Amygdala (tissue), 56 donors: ENCODE measurements at places on chromosomes 6 and 20.
A peak's percentile ranks its signal among the peaks of the same experiment; 100 is the strongest.

- DNase-seq, result no peak
These were observed 10.5 kb downstream of the NKX2-2 start for GRCh38 chr20:21503345-21503744.

GRCh38 chr6:117264692-117265409 lies 507 bp upstream of the VGLL2 start:
- no peak for DNase-seq

DNA sequence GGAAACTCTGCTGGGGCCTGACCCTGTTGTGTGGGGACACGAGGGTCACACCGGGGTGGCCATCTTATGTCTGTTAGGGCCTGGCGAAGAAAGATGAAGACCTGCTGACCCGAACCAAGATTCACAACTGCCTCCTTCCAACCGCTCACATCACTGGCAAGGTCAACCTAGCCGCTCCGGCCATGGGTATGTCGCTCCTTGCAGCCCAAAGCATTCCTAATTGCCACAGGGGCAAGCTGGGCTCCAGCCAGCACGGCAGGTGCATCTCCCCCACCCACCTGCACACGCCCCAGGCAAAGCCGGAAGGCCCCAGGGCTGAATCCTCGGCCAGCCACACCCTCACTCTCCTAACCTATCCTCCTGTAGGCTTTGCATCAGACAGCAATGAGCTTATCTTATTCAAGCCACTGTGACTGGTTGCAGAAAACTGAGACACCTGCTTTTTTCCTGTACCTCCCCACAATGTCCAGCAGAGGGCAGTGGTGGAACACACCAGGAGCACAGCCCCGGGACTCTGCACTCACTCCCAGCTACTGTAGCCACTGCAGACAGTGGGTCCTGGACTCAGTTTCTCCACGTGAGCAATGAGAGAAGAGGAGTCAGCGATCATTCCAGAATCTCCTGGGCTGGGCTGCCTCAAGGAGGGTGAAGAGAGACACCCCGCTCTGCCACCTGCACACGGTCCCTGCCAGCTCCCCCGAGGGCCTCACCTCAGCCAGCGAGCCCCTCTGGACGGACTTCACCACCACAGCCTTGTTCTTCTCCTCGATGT lies 170.2 kb downstream of the PREX1 start:
- peak; percentile 50 for DNase-seq

DNA sequence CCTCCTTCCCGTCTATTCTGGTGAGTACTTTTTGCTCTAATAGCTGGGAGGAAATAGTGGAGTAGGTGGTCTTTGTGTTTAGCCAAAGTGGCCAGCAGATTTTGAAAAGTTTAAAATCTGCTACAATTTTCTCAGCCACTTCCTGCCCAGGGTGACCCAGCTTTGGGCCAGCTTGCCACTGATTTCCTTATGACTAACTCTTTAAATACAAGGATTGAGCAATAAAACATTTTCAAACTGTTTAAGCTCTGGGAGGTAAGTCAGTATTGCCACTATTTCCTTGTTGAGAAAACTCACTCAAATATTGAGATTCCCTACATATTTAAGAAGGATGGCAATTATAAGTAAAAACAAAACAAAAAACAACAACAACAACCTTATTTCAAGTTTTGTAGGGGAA lies 54.5 kb downstream of the TRMT11 start:
- DNase-seq, result no peak

- no peak for DNase-seq
These were observed 79.6 kb downstream of the OLIG3 start for GRCh38 chr6:137414599-137414998.

DNA sequence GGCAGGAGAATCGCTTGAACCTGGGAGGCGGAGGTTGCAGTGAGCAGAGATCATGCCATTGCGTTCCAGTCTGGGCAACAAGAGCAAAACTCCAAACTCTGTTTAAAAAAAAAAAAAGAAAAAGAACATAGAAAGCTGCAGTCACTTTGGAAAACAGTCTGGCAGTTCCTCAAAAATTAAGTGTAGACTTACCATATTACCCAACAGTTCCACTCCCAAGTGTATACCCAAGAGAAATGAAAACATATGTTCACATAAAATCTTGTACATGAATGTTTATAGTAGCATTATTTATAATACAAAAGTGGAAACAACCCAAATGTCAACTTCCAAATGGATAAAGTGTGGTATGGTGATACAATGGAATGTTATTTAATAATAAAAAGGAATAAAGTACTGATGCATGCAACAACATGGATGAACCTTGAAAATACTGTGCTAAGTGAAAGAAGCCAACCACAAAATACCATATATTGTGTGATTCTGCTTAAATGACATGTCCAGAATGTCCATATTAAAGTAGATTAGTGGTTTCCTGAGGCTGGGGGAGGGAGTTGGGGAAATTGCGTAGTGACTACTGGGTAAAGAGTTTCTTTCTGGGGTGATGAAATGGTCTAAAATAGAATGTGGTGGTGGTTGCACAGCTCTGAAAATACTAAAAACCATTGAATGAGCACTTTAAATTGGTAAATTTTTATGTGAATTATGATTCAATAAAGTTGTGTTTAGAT lies 62.9 kb downstream of the SUN5 start:
- DNase-seq, result no peak

DNA sequence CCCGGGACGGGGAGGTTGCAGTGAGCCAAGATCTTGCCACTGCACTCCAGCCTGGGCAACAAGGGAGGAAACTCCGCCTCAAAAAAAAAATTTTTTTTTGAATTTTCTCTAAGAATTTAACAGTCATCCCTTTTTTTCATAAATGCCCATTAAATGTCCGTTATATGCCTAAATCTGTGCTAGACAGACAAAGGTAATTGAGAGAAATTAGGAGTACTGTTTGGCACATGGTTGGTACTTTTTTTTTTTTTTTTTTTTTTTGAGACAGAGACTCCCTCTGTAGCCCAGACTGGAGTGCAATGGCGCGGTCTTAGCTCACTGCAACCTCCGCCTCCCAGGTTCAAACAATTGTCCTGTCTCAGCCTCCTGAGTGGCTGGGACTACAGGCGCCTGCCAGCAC lies 1.7 kb downstream of the PCMT1 start:
- no peak for DNase-seq

DNA sequence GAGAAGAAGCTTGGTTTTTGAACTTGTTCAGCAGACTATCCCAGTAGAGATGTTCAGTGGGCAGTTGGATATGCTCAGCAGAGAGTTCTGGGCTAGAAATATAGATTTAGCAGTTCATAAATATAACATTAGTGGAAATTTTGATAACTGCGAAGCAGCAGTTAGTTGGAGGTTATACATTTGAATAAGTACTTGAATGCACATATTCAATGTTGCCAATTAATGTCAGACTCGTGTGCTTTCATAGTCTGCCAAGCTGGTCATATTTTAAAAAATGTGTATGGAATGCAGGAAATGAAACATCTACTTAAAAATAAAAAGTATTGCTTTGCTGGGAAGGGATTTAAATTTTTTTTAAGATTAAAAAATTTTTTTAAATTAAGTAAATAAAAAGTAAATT lies 92.5 kb upstream of the E2F3 start:
- no peak for DNase-seq

DNA sequence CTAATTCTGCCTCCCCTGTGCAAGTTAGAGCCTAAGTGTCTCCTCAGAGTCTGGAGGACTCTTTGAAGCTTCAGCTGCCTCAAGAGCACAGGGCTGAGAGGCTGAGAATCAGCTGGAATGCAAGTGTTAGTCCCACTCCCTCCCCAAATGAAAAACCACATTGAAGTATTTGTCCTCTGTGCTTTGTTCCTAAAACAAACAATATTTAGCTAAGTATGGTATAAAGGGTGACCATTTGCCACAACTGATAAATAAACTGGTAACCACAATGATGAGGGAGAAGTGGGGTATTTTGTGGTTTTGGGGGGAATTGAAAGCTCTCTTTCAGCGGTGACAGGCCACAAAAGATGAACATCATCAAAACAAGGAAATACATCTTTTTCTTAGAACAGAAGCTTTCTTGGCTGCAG lies 91.7 kb upstream of the HDDC2 start:
- no peak for DNase-seq

DNA sequence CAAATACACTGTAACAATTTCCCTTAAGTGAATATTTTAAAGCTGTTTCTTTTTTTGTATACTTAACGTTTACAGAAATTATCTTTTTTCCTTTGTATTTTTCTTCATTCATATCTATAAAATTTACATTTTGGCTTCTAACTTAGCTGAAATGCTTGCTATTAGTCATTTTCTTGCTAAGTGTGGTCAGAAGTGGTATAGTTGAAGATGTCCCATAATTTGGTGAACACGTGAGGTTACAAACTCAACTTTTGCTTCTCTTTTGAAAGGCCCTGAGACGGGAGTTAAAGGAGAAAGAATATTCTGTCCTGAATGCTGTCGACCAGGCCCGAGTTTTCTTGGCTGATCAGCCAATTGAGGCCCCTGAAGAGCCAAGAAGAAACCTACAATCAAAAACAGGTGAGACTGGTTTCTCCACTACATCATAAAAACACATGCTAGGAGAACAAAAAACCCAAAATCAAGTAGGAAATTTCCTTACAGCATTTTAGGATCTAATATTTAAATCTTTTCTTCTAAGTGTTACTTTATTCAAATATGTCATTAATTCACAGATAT lies 445.0 kb downstream of the UTRN start:
- DNase-seq, result no peak

GRCh38 chr6:235763-236360 lies 56.4 kb upstream of the DUSP22 start:
- DNase-seq, result no peak

- no peak for DNase-seq
These were observed 184.8 kb downstream of the ZNF217 start for GRCh38 chr20:53408691-53409446.

- no peak for DNase-seq
These were observed 48.6 kb upstream of the SNX9 start for GRCh38 chr6:157774153-157775135.

- DNase-seq, result no peak
These were observed 70.7 kb upstream of the PRSS16 start for GRCh38 chr6:27176523-27177484.

GRCh38 chr20:58261660-58262059 lies 33.2 kb upstream of the ANKRD60 start:
- no peak for DNase-seq

- DNase-seq, result no peak
These were observed 635 bp upstream of the C20orf203 start for GRCh38 chr20:32674362-32674789.

DNA sequence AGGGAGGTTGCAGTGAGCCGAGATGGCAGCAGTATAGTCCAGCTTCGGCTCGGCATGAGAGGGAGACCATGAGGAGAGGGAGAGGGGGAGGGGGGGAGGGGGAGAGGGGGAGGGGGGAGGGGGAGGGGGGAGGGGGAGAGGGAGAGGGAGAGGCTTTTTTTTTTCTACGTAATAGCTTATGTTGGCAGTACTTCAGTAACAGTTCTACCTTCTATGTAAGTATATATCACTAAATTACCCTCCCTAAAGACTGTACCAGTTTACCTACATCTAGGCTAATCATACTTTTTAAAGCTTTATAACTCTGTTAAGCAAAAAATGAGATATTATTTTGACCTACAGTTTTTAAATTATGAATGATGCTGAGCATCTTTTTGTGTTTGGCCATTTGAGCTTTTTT lies 13.6 kb downstream of the TM9SF4 start:
- no peak for DNase-seq

GRCh38 chr6:47302043-47302442 lies 7.7 kb downstream of the TNFRSF21 start:
- DNase-seq, result no peak

DNA sequence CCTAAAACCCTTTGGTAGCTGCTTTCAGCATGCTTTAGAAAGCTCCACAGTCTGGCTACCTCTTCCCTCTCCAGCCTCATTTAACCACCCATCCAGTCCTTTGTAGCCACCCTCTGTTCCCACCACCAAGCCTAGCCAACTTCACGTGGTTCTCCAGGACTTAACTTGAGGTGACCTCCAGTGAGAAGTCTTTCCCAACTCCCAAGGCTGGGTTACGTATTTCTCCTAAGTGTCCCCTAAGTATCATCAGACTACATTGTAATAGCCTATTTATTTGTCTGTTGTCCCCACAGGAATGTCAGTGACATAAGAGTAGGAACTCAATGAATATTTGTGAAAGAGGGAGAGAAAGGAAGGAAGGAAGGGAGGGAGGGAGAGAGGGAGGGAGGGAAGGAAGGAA lies 431.9 kb upstream of the JARID2 start:
- no peak for DNase-seq

DNA sequence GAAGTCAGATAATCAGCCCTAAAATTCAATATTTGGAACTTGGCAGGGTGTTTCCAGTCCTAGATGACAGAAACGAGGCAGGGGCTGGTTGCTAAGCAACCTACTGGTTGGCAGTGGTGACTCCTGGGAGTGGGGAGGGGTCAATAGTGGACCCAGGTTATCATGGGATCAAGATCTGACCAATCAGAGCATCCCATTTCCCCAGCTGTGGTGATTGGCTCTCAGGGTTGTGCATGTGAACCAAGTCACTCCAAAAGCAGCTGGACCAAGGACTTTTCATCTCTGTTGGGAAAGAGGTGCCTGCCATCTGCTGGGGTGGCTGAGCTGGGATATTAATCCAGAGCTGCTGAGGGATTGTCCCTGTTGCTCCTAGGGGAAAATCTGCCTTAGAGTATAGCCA lies 253.4 kb downstream of the PREX1 start:
- DNase-seq, result no peak

GRCh38 chr6:25709761-25710160 lies 44.8 kb upstream of the SLC17A4 start:
- DNase-seq, result no peak

- DNase-seq, result no peak
These were observed 58.9 kb upstream of the IFNGR1 start for GRCh38 chr6:137277971-137278637.

DNA sequence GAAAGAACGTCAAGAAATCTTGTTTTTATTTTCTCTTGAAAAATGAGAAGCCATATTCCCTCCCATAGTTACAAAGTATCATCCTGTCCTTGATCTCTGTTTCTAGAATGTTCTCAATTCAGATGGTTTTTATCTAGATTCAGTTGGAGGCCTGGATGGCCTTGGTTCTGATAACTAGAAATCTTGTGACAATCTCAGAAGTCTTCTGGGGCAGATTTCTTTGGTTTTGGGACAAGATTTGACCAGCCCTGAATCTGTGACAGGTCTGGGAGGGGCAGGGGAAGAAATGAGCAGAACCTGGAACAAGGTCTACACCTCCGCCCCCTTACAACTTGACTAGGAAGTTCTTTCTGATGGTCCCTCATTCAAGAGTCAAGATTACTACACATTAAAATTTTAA lies 41.4 kb upstream of the AKIRIN2 start:
- no peak for DNase-seq
